ENCODE measurements at places on chromosomes 2 and 18.

- no peak for DNase-seq
Observed at GRCh38 chr2:120740765-120741524, 5.3 kb downstream of the GLI2 start.

DNA sequence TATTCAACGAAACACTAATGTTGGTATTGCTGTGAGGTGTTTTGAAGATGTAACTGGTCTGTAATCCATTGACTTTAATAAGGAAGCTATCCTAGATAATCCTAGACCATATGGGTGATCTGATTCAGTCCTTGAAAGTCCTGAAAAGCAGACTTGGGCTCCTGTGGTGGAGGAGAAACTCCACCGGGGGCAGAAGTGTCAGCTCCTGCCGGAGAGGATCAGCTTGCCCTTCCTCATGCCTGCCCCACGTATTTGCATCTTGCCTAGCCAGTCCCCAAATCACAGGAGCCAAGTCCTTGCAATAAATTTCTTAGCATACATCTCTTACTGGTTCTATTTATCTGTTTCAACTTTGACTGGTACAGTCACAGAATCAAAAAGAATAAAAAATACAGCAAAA is 144.2 kb upstream of the DLGAP1 start:
- DNase-seq, result no peak

GRCh38 chr2:7037340-7038333 is 120.4 kb downstream of the RNF144A start:
- DNase-seq, result peak; percentile 72

GRCh38 chr2:98698896-98699295 is 32.0 kb downstream of the MGAT4A start:
- DNase-seq, result no peak

GRCh38 chr2:231454361-231454791 is 9.9 kb downstream of the NCL start:
- no peak for DNase-seq

- no peak for DNase-seq
Observed at GRCh38 chr18:78983512-78983911, 3.9 kb downstream of the SALL3 start.

GRCh38 chr2:42639340-42640077 is 71.1 kb downstream of the MTA3 start:
- no peak for DNase-seq

DNA sequence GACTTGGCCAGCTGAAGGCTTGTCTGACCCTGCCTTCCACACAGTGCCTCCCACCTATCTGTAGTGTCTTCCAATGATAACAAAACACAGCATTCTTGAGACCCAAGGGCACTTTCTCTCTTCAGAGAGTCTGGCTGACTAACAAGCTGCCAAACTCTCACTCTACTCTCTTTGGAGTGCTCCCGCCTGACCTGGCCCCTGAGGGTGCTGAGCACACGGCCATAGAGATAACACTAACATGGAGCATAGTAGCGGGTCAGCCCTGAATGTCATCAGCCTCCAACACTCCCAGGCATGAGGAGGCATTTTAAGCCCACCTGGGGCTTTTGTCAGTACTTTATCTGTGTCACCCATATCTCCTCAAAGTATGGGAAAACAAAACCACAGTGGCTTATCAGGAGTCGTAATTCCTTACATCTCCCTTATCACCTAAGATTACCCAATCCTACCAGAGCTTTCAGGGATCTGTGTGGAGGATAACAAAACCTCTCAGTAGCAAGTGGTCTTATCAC is 160.3 kb upstream of the TCF4 start:
- no peak for DNase-seq

GRCh38 chr2:101115664-101116063 is 35.5 kb downstream of the TBC1D8 start:
- no peak for DNase-seq

GRCh38 chr2:97765933-97766332 is 52.6 kb downstream of the ZAP70 start:
- DNase-seq, result no peak

DNA sequence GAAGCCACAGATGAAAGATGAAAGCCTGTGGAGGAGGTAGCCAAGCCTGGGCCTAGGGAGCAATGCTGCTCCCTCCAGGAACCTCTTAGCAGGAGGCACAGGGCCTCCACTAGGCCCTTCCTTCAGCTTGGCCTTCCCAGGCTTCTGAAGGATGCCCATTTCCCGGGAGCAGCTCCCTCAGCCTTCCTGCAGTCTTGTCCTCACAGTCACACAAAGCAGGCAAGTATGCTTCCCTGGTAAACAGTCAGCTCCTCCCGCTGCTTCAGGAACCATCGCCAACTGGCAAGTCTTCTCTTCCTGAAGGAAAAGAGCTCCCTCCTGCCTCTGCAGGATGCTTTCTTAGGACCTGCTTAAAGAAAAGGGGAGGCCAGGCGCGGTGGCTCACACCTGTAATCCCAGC is 53.2 kb downstream of the SMAD7 start:
- DNase-seq, result no peak

DNA sequence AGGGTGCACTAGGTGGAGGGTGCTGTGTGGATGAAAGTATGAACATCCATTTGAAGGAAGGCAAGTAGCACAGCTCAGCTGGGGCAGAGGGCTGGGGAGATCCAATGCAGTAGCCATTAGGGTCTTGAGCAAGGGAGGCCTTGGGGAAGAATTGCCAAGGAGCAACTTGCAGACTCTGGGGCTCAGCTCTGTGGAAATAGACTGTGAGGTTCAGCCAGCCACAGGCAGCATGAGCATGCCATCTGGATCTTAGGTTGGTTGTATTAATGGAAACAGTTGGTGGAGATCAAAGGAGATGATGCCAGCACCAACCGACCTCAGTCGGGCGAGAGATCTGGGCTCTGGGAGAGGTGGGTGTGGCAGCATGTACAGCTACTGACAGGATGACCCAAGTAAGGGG is 5.6 kb downstream of the ZAP70 start:
- no peak for DNase-seq

- no peak for DNase-seq
Observed at GRCh38 chr18:62744076-62744968, 29.0 kb downstream of the PHLPP1 start.

DNA sequence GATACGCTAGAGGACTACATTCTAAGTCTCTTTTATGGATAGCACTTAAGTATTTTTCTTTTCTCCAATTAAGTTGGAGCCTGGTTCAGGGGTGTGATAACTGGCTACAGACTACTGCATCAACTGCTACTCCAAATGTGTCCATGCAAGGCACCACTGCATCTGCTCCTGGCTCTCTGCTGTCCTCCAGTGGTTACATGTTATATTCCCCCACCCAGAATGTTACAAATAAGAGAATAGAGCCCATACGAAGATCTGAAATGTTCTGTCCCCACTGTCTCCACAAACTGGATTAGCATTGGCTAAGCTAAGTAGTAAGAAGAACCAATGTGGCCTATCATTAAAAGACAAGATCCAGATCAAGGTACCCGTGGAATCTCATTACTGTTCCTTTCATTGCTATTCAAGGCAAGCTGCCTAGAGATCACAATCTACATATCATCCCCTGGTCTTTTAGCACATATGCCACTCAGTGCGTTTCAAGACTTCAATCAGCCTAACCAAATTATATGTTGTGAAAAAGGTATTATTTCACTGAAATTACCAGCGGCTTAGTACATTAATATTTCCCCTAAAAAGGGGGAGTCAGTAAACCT is 308.3 kb upstream of the SLC8A1 start:
- peak; percentile 51 for DNase-seq

- no peak for DNase-seq
Observed at GRCh38 chr2:85143463-85144082, 10.4 kb downstream of the TCF7L1 start.

DNA sequence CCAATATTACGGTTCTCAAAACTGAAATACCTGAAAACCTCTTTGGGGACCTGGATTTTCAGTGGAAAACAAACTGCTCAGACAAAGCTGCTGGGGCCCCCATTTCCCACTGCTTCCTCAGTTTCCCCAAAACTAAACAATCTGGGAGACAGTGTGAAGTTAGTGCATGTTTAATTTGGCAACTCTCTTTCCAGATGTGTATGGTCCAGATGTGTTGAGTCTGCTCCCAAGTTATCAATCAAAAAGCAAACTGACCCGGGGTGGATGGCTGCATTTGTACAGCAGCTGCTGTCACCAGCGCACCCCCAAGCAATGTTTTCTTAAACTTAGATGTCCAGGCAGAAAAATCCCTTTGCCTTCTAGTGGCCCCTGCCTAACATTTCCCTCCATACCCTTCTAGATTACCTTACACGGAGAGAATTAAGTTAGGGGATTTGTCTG is 136.9 kb downstream of the COPS8 start:
- DNase-seq, result no peak

- no peak for DNase-seq
Observed at GRCh38 chr2:206282746-206283145, 8.3 kb downstream of the ZDBF2 start.

- no peak for DNase-seq
Observed at GRCh38 chr2:160917850-160918249, 242.4 kb upstream of the TANK start.

DNA sequence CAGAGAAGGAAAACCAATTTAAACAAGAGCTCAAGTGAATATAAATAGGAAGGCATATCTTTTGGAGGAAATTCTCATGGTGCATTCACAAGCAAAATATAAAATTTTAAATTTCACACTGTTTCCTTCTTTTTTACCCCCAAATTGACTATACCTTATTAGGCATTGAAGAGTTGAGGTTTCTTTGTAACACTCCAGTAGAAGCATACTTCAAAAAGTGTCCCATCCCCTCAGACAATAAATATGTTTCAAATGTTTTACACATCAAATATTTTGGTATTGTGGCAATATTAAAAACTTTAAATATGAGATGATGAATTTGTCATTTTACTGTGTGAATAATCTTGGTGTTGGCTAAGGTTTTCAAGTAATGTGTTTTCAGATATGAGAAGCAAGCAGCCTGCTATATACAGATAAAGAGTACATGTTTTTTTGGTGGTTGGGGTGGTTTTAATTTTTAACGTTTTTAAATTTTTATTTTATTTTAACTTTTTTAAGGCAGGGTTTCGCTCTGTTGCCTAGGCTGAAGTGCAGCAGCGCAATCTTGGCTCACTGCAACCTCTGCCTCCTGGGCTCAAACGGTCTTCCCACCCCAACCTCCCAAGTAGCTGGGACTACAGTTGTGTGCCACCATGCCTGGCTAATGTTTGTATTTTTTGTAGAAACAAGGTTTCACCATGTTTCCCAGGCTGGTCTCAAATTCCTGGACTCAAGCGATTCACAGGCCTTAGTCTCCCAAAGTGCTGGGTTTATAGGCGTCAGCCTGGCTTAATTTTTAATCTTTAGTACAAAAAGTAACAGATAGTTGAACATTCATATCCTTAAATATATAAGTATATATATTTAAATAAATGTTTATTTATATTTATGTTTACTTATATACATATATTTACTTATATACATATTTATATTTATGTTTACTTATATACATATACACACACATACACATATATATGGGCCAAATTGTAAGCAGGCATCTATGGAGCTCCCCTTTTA is 36.5 kb upstream of the DLX1 start:
- DNase-seq, result no peak

DNA sequence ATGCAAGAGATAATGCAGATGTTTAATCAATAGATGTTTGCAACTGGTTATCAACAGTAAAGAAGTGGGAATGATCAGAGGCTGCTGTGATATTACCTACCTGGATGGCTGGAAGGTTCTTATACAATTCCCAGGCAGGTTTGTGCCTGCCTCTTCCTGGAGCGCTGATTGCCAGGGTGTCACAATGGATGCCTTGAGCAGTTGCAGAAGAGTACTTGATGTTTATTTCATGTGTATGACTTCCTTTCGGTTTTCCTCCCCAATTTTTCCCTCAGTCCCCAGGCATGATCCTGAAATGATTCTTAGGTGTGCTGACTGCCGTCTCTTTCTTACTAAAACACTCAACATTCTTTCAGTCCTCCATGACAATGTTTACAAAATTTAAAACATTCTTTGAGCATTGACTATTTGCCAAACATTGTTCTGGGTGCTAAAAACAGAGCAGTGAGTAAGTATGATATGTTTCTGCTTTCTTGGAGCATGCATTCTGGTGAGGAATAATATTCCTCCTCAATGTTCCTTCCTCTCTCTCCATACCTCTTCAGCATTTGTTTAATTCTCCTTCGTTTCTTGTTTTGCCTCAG is 416.6 kb upstream of the TRIB2 start:
- no peak for DNase-seq

- DNase-seq, result no peak
Observed at GRCh38 chr18:36403896-36404820, 106.6 kb downstream of the FHOD3 start.

- DNase-seq, result no peak
Observed at GRCh38 chr2:64485961-64486360, 32.0 kb downstream of the LGALSL start.

DNA sequence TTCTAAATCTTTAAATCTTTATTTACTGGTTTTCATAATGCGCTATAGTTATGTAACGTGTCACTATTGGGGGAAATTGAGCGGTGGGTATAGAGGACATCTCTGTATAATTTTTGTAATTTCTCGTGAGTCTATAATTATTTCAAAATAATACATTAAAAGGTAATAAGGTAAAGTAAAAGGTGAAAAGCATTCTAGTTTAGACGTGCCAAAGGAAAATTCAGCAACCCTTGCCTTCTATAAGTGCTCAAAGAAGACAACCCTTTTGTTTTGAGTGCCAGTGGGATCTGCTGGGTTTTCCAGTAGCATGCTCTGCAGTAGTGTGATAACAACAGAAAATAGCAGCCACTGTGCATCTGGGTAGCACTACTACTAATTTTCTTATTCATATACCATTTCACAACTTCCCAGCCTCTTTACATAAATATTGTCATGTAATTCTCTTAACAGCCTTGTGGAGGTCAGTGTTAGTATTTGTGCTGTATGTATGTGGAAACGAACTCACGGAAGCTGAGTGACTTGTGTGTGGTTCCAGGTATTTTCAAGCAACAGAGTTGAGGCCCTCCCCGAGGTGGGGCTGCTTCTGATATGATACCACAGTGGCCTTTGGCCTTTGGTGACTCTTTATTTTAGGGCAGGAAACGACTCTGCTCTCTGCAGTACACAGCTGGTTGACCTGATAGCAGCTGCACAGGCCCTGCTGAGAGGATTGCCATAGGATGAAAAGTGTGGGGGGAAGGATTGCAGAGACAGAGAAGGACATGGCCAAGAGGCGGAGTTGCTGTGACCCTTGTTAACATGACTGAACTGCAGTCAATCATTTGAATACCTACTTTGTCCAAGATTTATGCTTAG is 104.5 kb downstream of the TDRD15 start:
- DNase-seq, result no peak

DNA sequence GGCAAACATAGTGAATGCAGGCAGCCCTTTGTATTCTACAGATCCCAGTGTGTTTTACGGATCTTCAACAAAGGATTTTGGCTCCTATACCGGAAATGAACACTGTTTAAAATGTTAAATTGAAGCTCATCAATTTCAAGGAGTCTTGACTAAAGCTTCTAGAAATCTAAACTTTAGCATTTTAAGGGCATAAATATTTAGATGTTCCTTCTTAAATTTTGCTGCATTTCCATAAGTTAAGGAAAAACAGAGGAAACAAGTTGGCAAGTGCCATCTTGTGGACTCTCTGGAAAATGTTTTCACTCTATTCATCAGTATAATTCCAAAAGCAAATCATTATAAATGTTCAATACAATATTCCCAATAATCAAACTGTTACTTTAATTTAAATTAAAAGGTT is 19.6 kb downstream of the CHN1 start:
- no peak for DNase-seq

All from Calu3 (cell line).